T follicular helper cell (primary cell): ENCODE measurements at places on chromosomes 6 and 20.

GRCh38 chr6:57432919-57433684 is 115.7 kb downstream of the PRIM2 start:
- DNase-seq = no peak

DNA sequence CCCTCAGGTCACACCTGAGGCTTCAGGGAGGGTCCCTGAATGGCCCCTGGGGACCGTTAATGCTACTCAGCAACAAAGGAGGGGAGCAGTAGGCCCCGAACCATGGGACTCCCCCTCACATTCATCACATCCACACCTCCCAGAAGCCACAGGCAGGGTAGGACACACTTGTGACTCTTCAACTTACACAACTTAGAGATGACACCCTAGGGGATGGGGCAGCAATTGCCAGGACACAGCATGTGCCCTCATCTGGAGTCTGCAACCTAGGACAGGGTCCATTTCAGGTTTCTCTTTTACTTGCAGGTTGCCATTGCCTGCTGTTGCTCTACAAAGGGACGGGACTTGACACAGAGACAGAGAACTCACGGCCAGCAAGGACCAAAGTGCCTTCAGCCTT is 770 bp downstream of the ULBP3 start:
- no peak for DNase-seq

- no peak for DNase-seq
Measured at GRCh38 chr20:62063315-62063980, 2.2 kb downstream of the TAF4 start.

GRCh38 chr6:57822896-57823358 is 505.5 kb downstream of the PRIM2 start:
- DNase-seq = no peak

GRCh38 chr6:151671195-151671594 is 136.3 kb upstream of the ESR1 start:
- no peak for DNase-seq

DNA sequence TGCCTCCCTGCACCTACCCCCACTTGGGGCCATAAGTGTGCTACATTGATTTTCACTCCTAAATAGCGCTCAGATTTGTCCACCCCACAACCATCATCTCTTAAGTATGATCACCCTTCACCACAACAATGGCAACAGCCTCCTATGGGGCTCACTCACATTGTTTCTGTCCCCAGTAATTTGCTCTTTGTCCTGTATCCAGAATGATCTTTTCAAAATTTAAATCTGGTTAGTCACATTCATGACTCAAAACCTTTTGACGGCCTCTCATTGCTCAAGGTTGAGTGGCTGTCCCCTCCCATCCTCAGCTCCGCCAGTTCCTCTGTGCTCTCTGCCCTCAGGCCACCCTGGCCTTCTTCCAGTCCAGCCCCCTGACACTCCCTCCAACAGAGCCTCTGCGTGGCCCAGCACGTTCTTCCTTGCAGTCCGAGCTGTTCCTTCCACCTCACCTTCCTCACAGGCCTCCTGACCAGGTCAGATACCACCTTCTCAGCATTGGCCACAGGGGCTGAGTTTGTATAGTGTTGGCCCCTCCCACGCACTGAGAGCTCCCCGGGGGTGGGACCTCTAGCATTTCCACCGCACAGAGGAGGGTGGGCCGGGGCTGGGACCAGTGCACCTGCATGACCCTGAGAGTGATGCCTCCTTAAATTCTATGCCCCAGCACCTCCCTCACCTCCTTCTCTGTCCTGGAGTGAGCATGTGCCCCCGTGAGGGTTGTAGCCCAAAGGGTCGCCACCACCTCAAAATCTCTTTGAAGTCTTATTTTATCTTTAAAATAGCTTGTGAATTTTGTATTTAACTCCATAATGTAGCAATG is 2.4 kb upstream of the PPP1R3G start:
- DNase-seq = no peak

GRCh38 chr6:138160329-138161087 is 1.2 kb upstream of the ARFGEF3 start:
- DNase-seq = no peak

GRCh38 chr6:37303091-37303660 is 45.2 kb upstream of the TMEM217 start:
- no peak for DNase-seq

- no peak for DNase-seq
Measured at GRCh38 chr20:19794941-19795340, 36.9 kb downstream of the RIN2 start.

- no peak for DNase-seq
Measured at GRCh38 chr6:73200735-73201134, 24.6 kb downstream of the KHDC1L start.

- DNase-seq = no peak
Measured at GRCh38 chr6:34891296-34891695, 2.2 kb downstream of the ANKS1A start.

- no peak for DNase-seq
Measured at GRCh38 chr20:64077094-64077493, 2.2 kb downstream of the RGS19 start.

DNA sequence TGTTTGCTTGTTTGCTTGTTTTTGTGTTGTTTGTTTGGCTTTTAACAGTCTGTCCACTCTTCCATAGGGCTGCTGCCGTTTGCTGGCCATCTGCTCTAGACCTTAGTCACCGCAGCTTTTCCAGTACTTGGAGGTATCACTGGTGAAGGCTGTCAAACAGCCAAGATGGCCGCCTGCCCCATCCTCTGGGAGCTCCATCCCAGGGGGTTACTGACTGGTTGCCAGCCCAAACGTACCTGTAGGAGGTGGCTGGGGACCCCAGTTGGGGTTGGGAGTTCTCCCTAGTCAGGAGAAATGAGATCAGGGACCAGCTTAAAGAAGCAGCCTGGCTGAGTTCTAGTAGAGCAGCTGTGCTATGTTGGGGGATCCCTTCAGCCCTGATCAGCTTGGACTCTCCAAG is 418.4 kb downstream of the KHDRBS2 start:
- no peak for DNase-seq

DNA sequence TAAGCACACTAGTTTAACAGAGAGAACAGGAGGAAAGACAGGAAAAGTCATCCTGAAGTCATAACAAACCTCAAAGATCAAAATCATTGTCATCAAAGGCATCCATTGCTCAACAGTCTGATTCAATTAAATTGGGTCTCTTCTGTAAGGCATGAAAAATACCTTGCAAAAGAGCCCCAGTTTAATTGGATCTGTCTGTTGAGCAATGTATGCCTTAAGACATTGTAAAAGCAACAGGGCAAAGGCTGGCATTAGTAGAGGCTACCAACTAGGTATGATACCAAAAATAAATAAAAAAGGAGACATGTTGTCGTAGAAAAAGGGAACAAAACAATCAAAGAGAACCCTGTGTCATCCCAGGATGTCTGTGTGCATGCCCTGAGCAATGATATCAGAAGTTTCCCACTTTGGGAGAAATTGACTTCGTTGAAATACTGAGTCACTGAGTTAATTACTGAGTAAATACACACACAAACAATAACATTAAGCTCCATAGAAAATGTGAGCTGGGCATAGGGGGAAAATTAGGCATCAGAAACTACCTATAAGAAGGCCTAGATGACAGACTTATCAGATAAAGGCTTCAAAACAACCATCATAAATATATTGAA is 1013.8 kb upstream of the CITED2 start:
- no peak for DNase-seq

DNA sequence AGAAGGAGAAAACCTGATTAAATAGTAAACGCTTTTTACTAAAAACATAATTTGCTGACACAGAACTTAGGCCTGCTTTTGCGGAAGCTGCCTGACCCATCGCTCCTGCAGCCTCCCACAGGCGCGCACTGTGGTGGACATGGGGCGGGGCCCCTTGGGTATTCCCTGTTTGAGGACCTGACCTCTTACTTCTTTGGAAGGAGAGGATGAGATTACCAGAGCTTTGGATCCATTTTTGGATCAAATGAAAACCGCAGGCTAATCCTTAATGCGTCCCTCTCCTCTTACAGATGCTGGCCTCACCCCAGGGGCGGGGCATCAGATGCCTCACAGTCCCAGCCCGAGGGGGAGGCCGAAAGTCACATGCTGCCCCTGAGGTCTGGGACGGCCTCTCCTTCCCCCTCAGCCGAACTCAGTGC is 151.0 kb downstream of the SCML4 start:
- DNase-seq = no peak

GRCh38 chr6:4340544-4340943 is 205.2 kb upstream of the ECI2 start:
- DNase-seq = no peak

DNA sequence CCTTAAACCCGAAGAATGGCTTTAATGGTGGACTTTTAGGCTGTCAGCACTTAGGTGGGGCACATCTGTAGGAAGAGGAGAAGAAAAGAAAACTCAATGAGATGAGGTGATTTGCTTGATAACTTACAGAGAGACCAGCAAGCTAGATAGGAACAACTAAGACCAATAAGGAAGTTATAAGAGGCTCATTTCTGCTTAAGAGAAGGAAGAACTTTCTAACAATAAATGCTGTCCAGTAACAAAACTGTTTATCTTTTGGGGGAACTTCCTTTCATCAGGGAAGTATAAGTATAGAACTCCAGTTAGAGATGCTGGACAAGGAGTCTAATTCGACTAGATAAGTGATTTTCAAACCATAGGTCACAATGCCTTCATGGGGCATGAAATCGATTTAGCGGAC is 107.2 kb upstream of the SIRPA start:
- DNase-seq = no peak

DNA sequence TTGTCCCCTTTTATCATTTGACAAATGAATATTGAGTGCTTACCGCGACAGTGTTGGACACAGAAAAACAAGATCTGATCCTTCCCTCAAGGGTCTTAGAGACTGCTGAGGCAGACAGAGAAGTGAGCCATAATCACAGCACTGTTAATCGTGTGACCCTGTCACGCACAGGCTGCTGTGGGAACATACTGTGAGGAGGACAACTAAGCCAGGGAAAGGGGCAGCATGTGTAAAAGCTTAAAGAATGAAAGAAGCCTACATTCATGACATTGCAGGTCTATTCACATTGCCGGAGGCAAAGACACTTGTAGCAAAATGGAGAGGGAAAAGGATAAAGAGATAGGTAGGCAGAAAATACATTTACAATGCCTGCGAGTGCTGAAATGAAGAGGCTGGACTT is 32.7 kb downstream of the TRDN start:
- DNase-seq = no peak

GRCh38 chr20:20549704-20550103 is 162.7 kb downstream of the RALGAPA2 start:
- no peak for DNase-seq

DNA sequence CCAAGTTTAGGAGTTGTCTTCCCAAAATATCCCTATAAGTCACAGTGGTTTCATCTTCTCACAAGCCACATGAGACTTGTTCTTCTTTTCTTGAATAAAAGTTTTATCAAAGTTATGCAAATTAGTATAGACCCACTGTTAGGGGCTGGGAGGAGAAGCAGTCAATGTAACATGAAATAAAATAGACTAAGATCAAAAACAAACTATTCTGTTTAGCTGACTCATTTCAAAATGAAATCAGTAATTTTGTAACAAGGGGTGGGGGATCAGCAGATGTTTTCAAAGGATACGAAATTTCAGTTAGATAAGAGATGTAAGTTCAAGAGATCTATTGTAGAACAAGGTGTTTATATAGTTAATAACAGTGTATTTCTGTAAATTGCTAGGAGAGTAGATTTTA is 339.6 kb upstream of the PRDM1 start:
- no peak for DNase-seq

GRCh38 chr20:45823949-45824835 is 2.9 kb downstream of the TNNC2 start:
- peak; percentile 12 for DNase-seq
